Lower leg skin (tissue), 4 donors: ENCODE measurements at places on chromosomes 12 and 14. TPM values are rescaled to one million over a fixed set of nuclear protein-coding genes. Genes with fewer than 3 reads are reported as not detected.

Gene LRRIQ1
- total RNA-seq = not detected

Gene PTHLH
- 2.7 TPM for total RNA-seq

DNA sequence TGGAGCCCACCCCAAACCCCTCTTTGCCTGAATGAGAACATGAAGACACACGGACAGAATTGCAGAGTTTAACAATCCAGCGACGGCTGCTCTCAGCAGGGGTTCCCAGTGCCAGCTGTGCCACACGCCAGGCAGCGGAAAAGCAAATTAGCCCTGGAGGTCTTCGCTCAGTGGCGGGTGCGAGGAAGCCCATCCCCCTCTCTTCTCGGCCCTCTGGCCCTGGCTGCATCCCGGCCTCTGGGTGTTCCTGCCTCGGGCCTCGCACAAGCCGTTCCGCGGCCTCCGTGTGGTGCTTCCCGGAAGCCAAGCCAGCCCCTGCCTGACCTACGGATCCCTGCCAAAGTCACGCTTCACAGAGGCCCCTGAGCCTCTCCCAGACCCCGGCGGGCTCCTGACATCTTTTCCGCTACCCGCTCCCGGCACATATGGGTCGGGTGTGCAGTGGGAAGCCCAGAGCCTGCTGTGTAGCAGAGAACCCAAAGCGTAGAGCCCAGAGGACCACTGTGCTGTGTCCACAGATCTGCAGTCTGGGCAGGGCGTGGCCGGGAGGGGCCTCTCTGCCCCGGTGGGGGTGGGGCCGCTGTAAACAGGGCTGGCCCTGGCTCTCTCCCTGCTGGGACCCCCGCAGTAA is 70.7 kb upstream of the GALNT9 start:
- DNase-seq = no peak

DNA sequence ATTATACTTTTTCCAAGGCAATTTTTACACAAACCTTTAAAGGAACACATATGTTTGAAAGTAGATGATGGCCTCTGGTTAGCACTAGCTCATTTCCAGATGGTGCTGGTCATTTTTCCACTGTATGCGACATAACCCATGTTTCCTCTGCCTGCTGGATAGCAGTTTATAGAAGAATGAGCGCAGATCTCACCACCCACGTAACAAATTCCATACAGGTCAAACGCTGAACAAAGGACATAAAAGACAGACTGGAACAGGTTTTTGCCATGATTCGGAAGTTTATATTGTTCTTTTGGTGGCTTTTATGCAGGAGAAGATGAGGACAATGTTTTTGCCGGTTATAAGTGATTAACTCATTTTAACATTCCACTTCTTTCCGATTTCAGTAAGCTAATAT is 30.7 kb downstream of the PPP1R36 start:
- no peak for DNase-seq

DNA sequence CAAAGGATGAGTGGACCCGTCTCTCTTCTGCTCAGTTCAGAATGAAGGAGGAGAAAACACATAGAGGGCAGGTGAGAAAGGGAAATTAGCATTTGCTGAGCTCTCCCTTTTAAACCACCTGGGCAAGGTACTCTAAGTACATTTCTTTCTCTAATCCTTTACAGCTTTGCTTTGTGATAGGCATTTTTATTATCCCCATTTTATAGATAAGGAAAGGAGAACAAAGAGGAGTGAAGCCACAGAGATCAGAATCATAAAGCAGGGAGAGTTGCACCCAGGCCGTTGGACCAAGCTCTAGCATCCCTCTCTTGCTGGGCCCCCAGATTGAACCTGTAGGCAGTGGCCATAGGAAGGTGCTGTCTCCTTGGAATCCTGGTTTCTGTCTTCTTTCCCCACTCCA is 47.0 kb downstream of the VCPKMT start:
- DNase-seq = no peak
